ENCODE measurements at places on chromosomes 12 and 14. TPM values are rescaled to one million over a fixed set of nuclear protein-coding genes. Genes with fewer than 3 reads are reported as not detected.

GRCh38 chr12:26247873-26248272, 52.5 kb downstream of the SSPN start:
- DNase-seq: no peak

CEP128 gene
- 6.1 TPM for total RNA-seq

DNA sequence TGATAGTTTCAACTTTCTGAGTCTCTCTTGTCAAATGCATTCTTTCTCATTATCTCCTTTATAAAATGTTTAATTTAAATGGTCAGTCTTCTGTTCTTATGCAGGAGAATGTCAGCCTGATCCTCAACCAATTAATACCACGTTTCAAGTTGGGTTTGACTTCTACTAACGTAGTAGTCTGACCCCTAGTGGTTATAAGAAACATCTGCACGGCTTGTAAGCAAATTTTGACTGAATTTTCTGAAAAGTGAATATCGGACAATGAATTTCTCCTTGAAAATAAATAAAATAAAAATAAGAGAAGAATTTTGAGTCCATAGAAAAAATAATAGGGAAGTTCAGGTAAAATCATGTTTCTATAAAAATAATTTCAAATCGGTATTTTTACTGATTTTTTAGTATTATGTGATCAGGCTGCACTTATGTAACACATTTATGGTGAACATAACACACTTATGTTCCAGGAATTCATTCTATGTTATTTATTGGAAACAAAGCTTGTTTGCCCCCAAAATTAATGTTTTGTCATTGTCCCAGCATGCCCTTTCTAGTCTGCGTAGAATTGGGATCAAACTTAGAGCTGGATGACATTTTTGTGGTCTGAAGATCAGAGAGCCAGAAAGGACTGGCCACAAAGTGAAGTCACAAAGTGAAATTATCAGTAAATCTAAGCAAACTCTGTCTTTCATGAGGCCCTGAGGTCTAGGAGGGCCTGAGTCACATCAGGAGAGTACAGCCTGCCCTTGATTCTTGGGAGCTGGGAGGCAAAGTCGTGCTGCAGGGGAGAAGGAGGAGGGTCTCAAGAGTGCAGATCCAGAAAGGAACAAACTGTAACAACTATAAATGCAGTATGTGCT, 101.2 kb upstream of the STXBP6 start:
- no peak for DNase-seq

GRCh38 chr12:105223352-105223845, 12.6 kb downstream of the APPL2 start:
- DNase-seq: no peak

- no peak for DNase-seq
These were observed 943.0 kb downstream of the GALC start for GRCh38 chr14:87049950-87050349.

SLC25A47 gene
- not detected for total RNA-seq

DNA sequence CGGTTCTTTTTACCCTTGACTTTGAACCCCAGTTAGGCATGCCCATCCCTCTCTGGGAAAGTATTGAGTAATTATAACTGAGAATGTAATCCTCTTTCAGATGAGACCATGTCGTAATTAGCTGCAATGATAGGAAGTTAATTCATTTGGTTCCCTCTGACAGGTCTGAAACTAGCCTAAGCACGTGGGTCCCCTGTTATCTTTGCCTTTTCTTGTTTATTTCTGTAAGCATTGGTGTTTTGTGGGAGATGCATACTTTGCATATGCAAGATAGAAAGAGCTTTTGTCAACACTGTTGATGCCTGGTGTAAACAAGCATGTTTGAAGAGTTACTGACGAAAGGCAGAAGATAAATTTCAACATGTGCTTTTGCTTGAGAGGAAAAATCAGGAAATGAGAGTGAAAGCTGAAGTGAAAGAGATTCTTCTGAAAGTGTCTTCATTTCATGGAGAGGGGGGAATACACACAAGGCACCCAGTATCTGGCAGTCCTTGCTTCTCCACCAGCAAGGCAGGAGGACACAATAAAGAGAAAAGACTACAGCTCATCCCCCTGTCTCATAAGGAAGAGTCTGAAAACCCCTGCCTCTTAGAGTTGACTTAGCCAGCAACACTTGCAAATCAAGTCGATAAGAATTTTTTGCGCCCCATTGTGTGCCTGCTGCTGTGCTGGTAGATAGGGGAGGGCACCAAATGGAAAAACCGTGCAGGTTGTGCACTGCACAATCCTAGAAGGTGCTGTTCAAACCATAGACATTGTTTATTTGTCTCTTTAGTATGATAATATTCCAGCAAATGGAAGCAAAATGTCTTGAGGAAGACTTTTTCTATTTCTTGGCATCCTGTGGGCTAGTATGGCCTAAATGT, 77.8 kb downstream of the SLC24A4 start:
- DNase-seq: no peak

- peak; percentile 49 for DNase-seq
These were observed 16.0 kb downstream of the ANKRD9 start for GRCh38 chr14:102493585-102493984.

- no peak for DNase-seq
These were observed 105.7 kb downstream of the GRIN2B start for GRCh38 chr12:13875744-13876143.

DNA sequence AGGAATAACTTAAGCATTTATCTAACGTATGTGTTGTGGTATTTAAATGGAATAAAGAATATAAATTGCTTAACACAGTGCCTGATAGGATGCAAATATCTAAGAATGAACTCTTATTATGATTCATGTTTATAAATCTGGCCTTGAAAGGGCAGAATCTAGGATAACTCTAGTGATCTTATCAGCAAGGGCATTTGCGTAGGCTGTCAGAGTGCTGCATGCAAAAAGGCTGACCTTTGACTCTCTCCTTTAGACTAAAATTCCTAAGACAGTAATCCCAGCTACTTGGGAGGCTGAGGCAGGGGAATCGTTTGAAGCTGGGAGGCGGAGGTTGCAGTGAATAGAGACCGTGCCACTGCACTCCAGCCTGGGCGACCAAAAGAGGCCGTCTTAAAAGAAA, 31.3 kb upstream of the ANP32D start:
- DNase-seq: no peak

DNA sequence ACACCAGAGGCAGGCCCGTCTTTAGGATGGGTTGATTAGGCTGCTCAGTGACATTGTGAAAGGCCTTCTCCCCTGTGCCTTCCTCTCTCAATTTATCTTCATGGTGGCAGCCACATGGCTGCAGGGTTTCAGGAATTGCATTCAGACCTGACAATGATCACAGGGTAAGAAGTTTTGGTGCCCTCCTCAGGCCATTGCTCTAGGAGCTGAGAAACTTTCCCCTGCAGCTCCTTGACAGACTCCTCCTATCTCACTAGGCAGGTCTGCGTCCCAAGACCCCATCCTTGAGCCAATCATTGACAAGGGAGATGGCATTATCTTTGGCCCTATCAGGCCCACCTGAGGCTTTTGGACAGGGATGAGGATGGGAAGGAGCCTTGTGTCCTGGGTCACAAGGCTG, 57.4 kb upstream of the ANO4 start:
- DNase-seq: no peak

ATL1 gene
- 5.9 TPM for total RNA-seq

SOAT2 gene
- total RNA-seq: not detected

ASB2 gene
- total RNA-seq: 3.2 TPM

GRCh38 chr14:34796902-34797301, 78.3 kb downstream of the BAZ1A start:
- DNase-seq: no peak

- DNase-seq: no peak
These were observed 221.8 kb upstream of the RTL1 start for GRCh38 chr14:101125313-101125712.
